ENCODE measurements at places on chromosomes 2 and 18.

- DNase-seq: no peak
Observed at GRCh38 chr2:234630801-234631261, 133.9 kb upstream of the ARL4C start.

DNA sequence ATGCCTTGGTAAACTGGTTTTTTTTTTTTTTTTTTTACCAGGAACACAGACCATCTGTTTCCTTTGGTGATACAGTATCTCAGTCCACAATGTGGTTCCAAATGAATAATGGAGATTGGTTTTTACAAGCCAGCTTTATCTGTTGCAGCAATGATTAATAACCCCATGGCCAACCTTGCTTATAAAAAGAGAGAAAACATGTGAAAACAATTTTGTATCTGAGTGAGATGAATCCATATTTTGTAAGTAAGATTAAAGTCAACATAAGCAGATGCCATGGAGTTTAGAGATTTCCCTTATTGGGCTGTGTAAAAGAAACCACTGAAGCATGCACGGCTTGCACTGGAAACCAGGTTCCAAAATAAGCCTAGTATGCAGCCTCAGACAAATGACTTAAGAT is 108.6 kb upstream of the CNTNAP5 start:
- DNase-seq: no peak

DNA sequence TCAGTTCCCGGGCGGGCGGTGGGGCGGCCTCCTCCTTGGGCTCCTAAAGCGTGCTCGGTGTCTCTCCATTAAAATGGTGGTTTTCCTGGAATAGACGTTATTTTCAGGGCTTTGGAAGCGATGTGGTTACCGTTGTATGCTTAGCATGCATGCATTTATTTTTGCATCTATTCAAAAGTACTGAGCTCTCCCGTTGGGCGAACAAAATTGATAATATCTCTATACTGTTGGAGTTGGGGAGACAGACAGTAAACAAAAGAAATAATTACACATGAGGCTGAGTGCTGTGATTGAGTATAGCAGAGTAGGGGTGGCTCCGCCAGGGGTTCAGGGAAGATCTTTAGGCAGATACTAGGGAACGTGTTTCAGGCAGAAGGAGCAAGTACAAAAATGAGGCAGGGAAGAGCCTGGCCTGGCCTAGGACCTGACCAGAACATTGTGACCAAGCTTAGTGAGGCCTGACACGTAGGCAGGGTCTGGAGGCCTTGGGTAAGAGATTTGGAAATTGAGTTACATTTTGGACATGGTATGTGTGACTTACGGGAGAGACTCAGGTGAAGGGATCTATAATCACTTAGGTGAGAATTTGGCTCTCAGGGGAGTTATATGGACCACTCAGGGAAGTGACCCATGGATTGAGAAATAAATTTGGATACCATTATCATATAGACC is 674 bp downstream of the NCAPH start:
- no peak for DNase-seq

GRCh38 chr2:148978706-148979105 is 59.8 kb upstream of the LYPD6B start:
- DNase-seq: no peak

DNA sequence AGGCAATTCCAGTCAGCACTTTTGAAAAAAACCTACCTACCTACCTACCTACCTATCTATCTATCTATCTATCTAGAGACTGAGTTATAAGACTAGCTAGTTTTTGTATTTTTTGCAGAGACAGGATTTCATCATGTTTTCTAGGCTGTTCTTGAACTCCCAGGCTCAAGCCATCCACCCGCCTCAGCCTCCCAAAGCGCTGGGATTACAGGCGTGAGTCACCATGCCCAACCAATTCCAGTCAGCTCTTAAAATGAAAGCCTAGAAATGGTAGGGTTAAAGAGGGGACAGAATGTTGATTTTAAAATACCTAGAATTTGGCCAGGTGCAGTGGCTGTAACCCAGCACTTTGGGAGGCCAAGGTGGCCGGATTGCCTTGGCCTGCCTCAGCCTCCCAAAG is 19.1 kb downstream of the MSH2 start:
- no peak for DNase-seq

DNA sequence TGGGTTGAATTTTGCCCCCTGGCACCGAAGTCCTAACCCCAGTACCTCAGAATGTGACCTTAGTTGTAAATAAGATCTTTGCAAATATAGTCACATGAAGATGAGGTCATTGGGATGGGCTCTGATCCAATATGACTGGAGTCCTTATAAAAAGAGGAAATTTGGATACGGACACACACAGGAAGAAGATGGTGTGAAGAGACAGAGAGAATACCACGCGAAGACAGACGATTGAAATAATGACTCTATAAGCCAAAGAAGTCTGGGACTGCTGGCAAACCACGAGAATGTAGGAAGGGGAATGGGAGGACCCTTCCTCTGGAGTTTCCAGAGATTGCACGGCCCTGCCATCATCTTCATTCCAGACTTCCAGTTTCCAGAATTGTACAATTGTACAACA is 98.6 kb downstream of the CPO start:
- no peak for DNase-seq

GRCh38 chr18:53754154-53754553 is 470.3 kb downstream of the MBD2 start:
- DNase-seq: no peak

DNA sequence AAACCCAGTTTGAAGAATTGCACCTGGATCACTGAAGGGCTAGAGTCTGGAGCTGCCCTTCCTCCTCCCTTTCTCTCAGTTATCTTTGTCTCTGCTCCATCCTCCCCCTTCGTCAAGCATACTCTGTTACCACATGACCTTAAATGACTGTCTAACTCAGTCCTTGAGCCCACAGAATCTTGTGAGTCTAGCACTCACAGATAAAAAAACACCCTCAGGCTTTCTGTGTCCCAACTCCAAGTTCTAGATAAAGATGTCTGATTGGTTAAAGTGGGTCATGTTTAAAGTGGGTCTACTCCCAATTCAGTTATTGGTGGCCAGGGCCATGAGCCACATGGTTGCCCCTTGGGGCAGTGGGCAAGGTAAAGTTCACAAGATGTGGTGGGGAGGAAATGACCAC is 53.5 kb upstream of the CYP1B1 start:
- DNase-seq: no peak

DNA sequence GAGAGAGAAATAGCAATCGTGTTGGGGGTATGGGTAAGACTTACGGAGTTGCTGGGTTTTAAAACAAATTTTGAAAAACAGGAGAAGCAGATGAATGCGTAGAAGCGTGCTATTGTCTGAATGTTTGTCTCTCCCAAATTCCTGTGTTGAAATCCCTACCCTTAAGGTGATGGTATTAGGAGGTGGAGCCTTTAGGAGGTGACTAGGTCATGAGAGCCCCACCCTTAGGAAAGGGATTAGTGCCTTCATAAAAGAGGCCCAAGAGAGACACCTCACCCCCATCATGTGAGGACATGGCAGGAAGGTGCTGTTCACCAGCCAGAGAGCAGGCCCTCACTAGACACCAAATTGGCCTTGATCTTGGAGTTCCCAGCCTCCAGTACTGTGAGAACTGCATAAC is 40.7 kb upstream of the FZD7 start:
- no peak for DNase-seq

DNA sequence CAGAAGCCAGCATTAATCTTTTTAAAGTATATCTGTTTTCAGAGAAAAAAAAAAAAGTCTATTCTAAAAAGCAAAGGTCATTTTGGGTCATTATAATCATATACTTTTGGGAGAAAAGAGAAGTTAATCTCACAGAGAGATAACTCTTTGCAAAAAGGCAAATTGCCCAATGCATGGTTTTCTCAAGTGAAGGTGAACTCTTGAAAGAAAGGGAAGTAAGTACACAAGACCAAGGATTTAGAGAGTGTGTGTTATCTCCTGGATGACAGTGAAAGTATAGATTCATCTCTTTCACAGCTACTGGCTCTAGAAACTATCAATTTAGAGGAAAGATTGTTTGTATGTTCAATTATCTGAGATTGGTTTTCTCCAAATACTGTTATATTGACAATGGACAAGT is 151.4 kb downstream of the CD8B2 start:
- no peak for DNase-seq

DNA sequence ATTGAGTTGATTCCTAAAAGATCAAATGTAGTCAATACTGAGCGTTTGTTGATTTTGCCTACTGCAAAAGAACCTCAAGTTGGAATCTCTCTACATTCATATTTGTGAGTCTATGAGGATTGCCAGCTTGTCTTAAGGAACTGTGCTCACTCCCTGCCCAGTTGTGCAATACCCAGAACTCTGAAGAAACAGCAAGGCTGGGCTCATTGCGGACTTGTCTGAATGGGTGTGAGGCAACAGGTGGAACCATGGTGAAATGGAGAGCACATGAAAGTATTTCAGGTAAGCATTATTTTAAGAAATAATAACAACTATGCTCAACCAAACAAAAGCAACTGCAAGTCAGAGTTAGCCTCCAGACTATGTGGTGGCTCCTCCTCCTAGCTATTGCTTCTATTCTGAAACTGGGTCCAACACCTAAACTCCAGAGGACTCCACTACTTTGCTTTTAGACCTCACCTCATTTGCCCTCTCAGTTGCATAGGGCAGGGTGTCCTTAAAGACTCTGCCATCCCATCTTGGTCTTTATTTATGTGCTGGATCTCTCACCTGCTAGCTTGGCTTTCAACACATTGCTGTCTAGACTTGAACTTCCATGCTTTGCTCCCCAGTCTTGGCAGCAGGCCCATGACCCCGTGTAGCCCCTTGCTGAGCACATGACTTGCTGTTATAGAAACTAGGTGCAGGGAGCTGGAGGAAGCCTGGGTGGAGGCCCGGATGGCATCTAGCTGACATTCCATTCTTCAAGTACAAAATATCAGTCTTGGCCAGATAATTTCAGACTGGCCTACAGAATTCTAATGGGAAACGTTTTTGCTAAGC is 94.8 kb upstream of the ARL5A start:
- DNase-seq: no peak

GRCh38 chr2:144705328-144706245 is 185.7 kb upstream of the ZEB2 start:
- no peak for DNase-seq

DNA sequence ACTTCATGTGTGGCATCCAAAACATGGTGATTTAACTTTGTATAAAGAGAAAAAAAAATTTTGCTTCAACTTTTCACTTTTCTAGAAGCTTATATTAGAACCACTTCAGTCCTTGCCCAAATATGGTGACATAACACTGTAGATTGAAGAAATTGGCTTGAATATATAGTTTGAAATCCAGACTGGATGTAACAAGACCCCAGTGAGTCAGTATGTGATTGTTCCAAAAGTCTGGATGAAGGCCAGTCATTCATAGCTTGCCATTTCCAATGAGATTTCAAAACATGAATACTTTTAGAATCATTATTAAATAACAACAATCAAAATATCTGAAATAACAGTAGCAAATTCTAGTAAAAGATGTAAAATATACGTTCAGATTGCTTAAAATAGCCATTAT is 104.8 kb upstream of the FN1 start:
- no peak for DNase-seq

GRCh38 chr2:42775186-42775585 is 11.3 kb upstream of the OXER1 start:
- DNase-seq: no peak

- no peak for DNase-seq
Observed at GRCh38 chr18:55830544-55830943, 242.6 kb upstream of the TCF4 start.

DNA sequence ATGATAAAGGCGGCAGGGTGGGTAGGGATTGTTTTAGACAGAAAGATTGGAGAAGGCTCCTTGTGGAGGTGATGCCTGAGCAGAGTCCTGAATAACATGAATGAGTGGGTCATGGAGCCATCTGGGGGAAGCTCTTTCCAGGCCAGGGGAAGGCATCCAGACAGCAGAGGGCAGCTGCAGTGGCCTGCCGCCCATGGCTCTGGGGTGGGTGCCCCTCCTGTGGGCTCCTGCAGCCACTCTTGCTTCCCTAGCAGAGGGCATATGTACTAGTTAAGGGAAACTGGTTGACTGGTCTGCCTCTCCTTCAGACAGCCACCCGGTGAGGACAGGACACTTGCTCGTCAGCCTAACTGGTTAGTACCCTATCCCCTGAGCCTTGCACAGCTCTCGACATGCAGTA is 46.5 kb upstream of the SLC1A4 start:
- DNase-seq: no peak

GRCh38 chr18:43534511-43534910 is 257.2 kb upstream of the SYT4 start:
- no peak for DNase-seq

DNA sequence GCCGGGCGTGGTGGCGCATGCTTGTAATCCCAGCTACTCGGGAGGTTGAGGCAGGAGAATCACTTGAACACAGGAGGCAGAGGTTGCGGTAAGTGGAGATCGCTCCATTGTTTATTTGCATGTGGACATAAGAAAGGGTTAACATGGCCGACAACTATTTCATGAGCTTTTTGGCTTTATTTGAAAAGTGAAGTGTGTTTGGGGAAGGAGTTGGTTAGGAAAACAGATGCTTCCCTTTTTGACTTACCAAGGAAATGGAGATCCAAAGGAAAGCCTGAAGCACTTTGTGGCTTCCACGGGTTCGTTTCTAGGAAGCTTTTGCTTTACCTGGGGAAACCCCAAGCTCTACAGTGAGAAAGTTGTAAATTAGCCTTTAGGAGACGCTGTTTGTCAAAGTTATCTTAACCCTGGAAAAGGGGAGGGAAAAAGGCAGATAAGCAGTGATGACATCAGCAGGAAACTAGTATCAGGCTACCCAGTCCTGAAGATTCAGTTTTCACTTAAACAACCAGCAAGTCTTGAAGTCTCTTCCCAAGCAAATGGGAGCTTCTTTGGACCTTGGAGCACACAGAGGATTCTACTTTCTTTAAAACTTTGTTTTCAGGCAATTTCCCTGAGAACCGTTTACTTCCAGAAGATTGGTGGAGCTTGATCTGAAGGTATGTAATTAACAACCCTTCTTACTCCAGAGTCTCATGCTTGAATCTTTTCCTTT is at the start of gene CASP10:
Gene CASP10 (plus strand): TSS at position 492 of the 715 bp plus-strand sequence. CDS start 2,637 bp downstream, outside the sequence.
- DNase-seq: peak; percentile 81

GRCh38 chr18:70337139-70337972 is 48.5 kb downstream of the SOCS6 start:
- no peak for DNase-seq

GRCh38 chr2:65351948-65352595 is 80.3 kb downstream of the SPRED2 start:
- no peak for DNase-seq
